ENCODE measurements at places on chromosomes 2 and 18. TPM values are rescaled to one million over a fixed set of nuclear protein-coding genes. Genes with fewer than 3 reads are reported as not detected.

Gene D2HGDH
- total RNA-seq, result 34.0 TPM

Gene CYRIA
- 16.7 TPM for total RNA-seq

DNA sequence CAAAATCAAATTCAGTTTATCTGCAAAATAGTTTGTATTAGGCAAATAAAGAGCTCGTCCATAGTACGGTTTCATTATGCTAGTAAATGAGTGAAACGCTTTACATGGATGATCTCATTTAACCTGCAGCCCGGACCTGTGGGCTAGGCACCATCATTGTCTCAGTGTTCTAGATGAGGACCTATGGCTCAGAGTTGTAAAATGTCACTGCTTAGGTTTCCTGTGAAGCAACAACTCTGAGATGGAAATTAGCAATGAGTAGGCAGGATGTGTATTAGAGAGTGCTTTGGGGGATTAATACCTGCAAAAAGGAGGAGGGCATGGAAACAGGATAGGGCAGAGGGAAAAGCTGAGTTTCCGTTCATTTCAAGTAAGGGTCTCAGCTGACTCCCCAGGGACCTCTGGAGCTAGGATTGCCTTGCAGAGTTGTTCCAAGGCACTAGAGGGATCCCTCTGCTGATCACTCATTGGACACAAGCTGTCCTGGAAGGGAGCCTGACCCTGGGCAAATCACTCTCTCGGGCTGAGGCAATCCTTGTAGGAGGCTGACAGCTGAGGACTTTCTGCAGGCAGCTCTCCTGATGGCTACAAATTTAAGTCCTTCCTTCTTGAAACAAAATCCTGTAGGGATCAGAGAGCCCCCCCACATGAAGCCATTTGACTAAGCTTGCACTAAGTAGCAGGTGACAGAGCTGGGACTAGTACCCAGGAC, 58.8 kb upstream of the SIX2 start:
- no peak for DNase-seq

Gene CYB5A
- total RNA-seq, result 117 TPM

GRCh38 chr2:159612255-159612901, 4.0 kb downstream of the BAZ2B start:
- no peak for DNase-seq

Gene MYO7B
- 0.62 TPM for total RNA-seq

DNA sequence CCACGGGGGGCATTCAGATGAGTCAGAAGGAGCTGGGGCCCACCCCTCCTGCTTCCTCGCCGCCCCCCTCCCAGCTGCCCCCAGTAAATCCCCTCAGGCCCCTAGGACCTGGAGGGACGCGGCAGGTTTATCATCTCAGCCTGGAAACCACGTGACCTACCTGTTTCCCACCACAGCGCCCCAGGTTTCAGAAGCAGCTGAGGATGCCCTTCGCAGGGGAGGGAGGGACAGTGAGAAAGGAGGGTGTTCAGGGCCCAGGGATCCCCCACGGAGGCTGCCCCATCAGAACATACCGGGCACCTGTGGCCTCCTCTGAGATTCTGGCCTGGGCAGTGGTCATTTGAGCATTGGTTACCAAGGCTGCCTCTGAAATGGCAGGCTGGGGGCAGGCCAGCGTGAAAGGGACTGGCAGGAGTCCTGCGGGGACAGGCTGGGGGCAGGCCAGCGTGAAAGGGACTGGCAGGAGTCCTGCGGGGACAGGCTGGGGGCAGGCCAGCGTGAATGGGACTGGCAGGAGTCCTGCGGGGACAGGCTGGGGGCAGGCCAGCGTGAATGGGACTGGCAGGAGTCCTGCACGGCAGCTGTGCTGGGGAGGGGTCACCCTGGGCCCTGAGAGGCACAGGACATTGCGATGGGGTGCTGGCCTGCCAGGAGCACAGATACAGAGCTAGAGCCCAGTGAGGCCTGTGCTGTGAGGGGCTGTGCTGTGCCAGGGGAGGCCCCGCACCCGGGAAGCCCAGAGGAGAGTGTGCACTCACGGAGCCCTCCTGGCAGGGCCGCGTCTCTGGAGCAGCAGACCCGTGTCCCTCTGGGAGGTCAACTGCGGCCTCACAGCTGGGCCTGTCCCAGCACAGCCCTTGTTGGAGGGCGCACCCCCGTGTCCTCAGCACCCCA, 1.6 kb downstream of the NEU4 start:
- peak; percentile 47 for DNase-seq

Gene ABCB11
- total RNA-seq, result 1.5 TPM

DNA sequence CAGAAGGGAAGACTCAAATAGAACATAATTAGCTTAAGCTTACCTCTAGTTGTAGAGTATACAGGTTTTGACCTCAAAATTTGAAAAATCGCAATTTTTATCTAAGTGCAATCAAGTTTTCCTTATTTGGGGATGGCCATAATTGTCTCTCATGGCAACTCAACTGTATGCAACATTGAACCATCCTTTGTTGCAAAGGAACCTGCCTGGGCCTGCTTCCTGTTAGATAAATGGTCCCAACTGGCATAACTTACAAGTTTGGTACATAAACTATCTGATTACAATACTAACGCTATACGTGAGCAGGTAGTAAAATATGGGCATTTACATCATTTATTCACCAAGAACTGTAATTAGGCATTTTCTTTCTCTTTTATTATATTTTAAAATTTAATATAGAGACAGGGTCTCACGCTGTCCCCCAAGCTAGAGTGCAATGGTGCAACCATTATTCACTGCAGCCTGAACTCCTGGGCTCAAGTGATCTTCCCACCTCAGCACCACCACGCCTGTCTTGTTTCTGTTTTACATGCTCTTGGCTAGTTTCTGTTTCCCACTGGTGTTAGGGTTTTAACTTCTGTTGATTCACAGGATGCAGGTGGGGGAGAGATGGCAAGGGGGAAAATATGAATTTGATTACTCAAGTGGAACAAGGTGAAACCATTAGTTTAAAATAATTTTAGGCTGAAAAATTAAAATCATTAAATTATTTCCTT, 55.3 kb upstream of the B3GNT2 start:
- no peak for DNase-seq

GRCh38 chr2:47907039-47907781, 912 bp upstream of the FBXO11 start:
- DNase-seq, result peak; percentile 65

Gene CDH19
- total RNA-seq, result 160 TPM

Gene MYOM1
- total RNA-seq, result 19.9 TPM

Gene KIAA2012
- not detected for total RNA-seq

Gene RGPD3
- total RNA-seq, result 0.22 TPM

- DNase-seq, result no peak
Observed at GRCh38 chr2:70115646-70116442, 28.6 kb downstream of the PCBP1 start.

Gene SMYD1
- 0.49 TPM for total RNA-seq

DNA sequence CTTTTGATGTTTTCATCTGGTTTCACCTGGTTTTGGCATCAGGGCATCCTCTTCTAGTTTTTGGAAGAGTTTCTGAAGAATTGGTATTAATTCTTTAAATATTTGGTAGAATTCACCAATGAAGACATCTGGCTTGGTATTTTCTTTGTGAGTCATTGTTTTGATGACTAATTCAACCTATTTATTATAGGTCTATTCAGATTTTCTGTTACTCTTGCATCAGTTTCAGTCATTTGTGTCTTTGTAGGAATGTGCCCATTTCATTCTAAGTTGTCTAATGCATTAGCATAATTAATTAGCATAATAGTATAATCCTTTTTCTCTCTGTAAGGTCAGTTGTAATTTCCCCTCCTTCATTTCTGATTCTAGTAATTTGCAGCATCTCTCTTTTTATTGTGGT, 8.0 kb downstream of the GNLY start:
- no peak for DNase-seq

DNA sequence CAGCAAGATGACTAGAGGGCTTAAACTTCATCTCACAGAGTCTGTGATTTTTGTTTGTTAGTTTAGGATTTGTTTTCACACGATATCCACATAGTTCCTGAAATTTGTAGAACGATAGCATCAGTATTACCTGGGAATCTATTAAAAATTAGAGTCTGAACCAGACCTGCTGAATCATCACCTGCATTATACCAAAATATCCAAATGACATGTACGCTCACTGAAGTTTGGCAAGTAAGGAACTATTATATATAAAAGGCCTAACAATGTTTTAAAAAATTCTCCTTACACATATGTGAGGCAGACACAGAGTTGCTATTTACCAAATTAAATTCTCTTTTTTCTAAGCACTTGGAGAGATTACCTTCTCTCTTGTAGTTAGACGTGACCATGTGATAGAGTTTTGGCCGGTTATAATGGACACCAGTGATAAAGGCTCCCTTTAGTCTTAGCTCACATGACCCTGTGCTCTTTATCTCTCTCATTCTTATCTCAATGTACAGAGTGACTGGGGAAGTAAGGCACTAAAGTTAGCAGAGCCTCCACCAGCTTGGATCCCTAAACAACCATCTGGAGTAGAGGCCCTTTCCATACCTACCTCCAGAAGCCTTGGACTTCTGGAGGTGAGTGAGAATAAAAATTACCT, 363.1 kb downstream of the DSC3 start:
- DNase-seq, result no peak

GRCh38 chr2:122977580-122977979, 1047.5 kb upstream of the CNTNAP5 start:
- no peak for DNase-seq

- no peak for DNase-seq
Observed at GRCh38 chr18:60883587-60883986, 449.6 kb upstream of the CDH20 start.

Gene IHH
- total RNA-seq, result 0.22 TPM

GRCh38 chr18:75739682-75740081, 312.2 kb upstream of the SMIM21 start:
- DNase-seq, result no peak

GRCh38 chr2:191178806-191179514, 28.2 kb upstream of the STAT4 start:
- peak; percentile 76 for DNase-seq

Gene KCNE4
- 7.3 TPM for total RNA-seq

DNA sequence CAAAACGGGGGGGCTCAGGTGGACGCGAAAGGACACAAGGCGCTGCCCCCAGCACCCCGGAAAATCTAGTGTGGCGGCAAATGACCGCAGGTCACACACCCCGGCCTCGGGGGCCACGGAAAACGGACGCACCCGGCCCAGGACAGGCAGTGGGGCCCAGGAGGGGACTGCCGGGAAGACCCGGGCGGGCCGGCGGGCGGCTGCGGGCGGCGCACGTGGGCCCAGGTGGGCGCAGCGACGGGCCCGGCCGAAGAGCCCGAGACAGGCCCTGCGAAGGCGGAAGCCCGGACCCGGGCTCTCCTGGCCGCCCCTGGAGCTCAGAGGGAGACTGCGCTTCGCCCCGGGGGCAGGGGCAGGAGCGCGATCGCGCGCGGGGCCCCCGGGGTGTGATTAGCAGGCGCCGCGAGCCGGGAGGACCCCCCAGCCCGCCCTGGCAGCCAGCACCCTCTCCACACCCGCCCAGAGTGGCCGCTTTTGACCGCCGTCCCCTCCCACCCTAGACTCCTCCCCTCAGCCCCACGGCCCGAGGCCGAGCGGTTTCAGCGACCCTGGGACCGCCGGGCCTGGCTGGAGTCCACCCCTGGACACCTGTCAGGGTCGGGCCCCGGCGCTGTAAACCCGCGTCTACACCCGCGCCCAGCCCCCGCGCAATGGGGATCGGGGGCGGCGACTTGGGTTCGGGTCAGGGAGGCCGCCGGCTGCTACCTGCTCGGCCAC, 773 bp downstream of the MBP start:
- DNase-seq, result peak; percentile 86
